ENCODE measurements at places on chromosomes 1 and 21.
A peak's percentile ranks its signal among the peaks of the same experiment; 100 is the strongest.

- DNase-seq = no peak
These were observed 11.5 kb downstream of the SLC44A3 start for GRCh38 chr1:94831641-94832040.

DNA sequence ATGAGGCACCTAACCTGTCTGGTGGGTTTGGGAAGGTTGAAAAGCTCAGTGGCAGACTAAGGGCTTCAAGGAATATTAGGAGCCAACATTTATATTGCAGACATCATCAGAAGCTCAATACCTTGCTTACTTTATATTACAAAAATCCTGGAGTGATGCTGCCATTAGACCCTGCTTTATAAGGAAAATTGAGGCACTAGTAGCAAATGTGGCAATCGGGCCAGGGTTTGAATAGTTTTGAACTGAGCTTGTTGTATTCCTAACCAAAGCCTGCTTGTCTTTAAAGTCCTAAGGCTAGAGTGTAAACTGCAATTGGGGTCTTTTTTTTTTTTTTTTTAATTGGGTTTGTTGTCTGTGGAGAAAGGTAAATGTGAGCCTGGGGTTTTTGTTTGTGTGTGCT is 14.3 kb downstream of the L1TD1 start:
- no peak for DNase-seq

DNA sequence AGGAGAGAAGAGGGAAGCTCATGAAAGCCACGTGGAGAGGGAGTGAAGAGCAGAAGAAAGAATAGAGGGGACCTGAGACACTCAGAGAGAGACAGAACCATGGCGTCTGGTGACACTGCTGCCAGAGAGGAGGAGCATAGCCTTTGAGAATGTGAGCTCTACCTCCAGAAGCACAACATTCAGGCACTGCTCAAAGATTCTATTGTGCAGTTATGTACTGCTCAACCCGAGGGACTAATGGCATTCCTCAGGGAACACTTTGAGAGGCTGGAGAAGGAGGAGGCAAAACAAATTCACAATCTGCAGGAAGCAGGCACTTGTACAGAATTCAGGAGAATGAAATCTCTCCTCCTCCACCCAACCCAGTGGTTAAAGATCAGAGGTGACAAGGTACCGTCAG is 45.1 kb downstream of the BTBD8 start:
- no peak for DNase-seq

- no peak for DNase-seq
These were observed 235.0 kb downstream of the PTGER3 start for GRCh38 chr1:70812442-70813109.

DNA sequence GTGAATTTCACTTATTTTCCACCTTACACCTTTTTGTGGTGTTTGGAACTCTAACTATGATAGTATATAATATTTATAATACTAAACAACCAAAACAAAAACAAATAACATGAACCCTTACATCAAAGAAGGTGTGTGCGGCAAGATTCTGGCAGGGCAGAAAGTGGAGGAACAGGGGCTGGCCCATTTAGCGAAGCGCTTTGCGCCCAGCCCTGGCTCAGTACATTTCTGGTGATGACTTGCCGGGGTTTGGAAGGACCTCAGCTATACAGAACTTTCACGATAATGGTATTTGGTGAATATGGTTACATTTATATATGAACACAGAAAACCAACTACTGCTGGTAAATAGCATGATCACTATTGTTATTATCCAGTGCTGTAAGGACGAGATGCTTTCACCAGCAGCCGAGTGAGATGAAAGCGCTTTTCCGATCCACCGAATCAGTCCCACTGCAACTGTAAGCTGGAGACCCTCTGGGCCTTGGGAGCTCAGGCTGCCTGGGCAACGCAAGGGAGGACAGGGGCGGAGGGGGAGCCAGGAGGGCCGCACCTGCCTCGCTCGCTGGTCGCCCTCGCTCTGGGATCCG is 63.9 kb downstream of the CD247 start:
- no peak for DNase-seq

DNA sequence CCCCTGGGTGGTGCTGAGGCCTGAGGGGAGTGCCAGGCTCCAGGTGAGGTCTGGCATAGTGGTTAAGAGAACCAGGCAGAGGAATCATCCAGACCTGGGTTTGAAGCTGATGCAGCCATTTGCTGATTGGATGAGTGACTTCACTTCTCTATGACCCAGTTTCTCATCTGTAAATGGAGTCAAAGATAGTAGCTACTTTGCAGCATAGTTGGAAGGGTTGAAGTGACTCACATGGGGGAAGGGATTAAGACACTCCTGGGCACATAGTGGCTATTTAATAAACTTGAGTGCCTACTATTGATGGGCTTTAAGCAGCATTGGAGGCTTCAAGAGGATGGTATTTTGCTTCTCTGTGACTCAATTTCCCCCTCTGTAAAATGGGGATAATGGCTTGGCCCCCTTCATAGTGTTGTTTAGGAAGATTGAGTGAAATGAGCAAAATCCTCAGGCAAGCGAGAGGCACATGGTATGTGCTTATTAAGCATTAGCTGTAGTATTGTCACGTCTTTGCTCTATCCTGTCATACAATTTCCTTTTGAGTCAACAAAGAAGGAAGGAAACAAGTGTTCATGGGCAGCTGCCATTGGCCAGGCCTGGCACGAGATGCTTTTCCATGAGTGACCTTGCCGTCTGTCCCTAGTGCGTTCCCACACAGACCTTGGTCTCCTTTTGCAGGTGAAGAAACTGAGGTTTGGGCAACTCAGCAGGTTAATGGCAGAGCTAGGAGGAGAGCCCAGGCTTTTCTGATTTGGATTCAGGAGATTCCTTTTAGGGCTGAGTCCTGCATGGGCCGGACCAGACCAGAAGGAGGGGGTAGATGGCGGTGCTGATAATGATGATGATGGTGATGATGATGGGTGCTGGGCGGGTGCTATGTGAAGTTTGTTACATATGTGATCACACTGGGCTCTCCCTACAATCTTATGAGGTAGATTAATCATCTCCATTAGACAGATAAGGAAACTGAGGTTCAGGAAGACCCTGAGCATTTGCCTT is 131.1 kb upstream of the WNT4 start:
- DNase-seq = no peak

DNA sequence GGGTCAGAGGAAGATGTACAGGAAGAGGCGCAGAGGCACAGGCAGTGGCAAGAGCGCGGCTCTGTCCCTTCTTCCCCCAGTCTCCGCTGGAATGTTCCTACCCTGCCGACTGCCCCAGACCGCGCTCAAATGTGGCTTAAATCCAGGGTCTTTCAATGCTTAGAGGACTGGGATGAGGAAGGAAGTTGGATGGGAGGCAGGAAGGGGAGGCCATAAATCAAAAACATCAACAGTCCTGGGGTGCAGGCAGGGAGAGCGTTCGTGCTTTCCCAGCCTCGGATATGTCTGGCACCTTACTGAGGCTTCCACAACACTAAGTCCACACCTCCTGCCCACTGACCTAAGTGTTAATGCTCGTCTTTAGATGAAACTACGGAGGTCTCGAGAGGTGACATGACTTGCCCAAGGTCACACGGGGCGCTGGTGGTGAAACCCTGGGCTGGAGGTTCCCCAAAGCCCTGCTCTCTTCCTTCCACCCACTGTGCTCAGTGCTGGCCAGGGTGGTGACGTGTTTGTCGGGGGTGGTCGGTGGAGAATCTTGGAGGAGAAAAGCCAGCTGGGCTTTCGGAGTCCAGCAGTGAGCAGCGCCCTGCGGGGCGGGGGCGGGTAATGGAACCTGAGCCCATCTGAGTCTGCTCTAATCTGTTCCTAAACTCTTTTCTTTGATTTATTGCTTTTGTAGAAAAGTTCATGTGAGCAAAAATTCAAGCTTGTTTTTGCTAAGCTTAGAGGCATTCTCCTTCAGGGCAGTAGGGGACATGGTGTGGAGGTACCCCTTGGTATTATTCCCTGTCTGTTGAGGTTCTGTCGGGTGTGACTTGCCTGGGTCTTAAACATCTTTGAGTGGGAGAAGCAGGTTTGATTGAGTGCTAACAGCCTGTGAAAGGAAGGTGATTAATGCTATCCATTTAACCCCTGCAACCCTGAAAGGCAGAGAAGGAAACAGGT is 708 bp downstream of the CDA start:
- DNase-seq = no peak

DNA sequence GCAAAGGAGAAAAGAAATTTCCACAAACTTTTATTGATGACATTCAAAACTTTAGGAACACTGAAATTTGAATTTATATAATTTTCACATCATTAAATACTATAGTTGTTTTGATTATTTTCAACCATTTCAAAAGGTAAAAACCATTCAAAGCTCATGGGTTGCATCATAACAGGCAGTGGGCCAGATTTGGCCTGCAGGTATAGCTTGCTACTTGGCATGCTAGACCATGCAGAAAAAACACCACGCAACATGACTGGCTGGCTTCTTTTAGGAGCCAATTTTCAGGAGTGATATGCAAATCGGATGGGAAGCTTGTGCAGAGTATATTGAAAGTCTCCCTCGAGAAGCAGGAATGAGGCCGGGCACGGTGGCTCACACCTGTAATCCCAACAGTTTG is 144.8 kb downstream of the GLUL start:
- DNase-seq = no peak

DNA sequence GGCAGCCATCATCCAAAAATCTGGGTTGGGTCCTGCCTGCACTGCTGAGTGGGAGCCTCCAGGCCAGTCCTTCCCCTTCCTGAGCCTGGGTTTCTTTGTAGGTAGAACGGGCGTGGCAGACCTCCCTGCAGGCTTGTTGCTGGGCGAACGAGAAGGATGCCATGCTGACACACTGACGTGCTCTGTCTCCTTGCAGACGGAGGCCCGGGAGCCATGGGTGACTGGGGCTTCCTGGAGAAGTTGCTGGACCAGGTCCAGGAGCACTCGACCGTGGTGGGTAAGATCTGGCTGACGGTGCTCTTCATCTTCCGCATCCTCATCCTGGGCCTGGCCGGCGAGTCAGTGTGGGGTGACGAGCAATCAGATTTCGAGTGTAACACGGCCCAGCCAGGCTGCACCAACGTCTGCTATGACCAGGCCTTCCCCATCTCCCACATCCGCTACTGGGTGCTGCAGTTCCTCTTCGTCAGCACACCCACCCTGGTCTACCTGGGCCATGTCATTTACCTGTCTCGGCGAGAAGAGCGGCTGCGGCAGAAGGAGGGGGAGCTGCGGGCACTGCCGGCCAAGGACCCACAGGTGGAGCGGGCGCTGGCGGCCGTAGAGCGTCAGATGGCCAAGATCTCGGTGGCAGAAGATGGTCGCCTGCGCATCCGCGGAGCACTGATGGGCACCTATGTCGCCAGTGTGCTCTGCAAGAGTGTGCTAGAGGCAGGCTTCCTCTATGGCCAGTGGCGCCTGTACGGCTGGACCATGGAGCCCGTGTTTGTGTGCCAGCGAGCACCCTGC is 1.4 kb downstream of the GJA4 start:
- DNase-seq = no peak

DNA sequence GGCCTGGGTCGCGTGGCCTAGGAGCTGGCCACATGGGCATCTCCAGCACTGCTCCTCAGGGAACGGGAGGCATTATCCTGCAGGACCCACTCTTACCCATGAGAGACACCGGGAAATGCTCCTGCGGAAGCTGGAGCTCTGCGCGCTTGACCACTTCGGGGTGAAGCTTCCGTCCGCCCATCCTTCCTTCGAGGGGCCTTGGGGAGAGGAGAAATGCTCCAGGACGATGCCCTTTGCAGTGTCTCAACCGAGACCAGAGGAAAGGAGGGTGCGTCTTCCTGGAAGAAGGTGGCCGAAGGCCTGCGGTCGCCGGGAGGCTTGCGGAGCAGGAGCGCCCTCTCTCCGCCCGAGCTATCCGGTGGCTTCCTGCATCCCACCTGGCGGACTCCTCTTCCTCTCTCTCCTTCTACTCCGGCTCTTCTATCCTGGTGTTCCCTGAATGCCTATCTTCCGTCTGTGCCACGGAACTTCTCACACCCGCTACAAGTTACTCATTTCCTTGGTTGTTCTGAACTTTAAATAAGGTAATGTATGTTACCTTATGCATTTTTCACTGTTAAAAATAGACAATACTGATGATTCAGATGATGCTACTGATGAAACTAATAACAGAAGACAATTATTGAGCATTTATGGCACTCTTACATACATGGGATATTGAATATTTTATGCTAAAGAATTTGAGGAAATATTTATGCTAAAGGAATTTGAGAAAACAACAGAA is 91.4 kb downstream of the PRKAB2 start:
- no peak for DNase-seq

DNA sequence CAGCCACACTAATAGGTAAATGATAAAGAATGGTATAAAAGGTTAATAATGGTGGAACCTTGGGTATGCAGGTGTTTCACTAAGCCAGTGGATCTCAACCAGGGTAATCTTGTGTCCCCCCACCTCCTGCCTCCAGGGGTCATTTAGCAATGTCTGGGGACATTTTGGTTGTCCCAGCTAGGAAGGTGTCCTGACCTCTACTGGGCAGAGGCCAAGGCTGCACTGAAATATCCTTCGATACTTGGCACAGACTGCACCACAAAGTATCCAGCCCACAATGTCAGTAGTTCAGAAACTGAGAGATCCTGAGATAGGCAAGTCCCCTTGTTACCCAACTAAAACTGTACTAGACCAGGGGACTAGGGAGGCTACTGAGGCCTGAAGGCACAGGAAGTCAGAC is 113.6 kb upstream of the TIAM1 start:
- DNase-seq = no peak

- DNase-seq = no peak
These were observed 9.2 kb upstream of the PEF1 start for GRCh38 chr1:31653717-31654473.

GRCh38 chr1:102853136-102853535 is 255.2 kb downstream of the COL11A1 start:
- no peak for DNase-seq

- no peak for DNase-seq
These were observed 96.6 kb downstream of the ASTN1 start for GRCh38 chr1:177067752-177068410.

- DNase-seq = no peak
These were observed 356.3 kb downstream of the USP25 start for GRCh38 chr21:16086121-16086520.

- DNase-seq = no peak
These were observed 734 bp downstream of the CDK18 start for GRCh38 chr1:205505076-205505729.

DNA sequence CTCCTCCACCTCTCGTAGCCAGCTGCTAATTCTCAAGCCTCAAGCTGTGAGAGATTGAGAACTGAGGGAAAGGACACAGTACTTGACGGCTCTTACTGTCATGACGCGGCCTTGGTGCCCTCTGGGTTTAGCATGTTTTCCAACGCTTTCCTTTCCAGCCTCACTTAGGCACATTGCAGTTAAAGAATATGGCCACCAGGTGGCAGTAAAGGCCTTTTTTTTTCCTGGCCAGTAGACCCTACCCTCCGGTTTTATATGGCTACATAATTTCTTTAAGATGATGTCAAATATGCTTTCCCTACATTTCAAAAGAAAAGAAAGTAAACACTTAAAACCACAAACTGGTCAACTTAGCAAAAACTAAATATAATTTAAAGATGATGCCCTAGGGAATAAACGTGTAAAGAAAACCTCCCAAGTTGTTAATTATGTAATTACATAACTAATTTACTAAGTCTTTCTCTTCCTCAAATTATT is 56.8 kb upstream of the PRDX6 start:
- peak; percentile 67 for DNase-seq

- DNase-seq = no peak
These were observed 40.9 kb downstream of the SMYD2 start for GRCh38 chr1:214321705-214322453.

GRCh38 chr1:8676813-8677212 is 140.6 kb downstream of the RERE start:
- no peak for DNase-seq

Data from T1000 (cell line).